ENCODE measurements at places on chromosomes 5 and 9.

- DNase-seq = no peak
Observed at GRCh38 chr9:86636519-86636918, 282.3 kb upstream of the TUT7 start.

DNA sequence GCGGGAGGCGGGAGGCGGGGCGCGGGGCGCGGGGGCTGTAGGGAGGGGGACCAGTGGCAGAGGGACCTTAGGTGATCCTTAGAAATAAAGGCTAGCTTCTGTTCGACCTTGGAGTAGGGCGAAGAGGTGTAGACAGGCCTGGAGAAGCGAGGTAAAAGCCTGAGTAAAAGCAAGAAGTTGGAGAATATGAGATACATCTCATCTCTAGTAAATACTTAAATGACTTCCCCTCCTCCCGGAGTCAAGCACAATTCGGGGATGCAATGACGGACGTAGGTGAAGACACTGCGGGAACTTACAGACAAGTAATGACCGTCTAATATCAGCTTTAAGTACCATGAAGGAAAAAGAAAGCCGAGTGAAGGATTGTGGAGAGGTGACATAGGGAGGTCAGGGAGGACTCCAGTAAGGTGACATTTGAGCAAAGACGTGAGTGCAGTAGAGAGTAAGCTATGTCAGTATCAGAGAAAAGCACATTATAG is 466 bp downstream of the SMC2 start:
- no peak for DNase-seq

DNA sequence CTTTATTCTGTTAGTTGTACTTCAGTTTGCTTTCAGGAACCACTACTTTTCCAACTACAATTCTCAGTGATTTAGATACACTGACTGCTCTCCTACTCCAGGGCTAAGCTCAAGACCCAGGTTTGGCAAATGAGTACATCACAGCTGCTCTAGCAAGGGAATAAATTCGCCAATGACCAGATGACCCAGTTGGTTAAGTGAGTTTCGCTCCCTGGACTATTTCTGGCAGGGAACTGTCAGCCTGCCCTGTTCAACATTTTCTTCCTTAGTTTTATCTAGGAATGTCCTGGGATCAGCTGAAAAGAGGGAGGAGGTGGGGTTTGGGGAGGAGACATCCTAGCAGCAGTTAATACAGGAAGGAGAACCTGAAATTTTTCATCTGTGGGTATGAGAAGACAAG is 6.4 kb upstream of the STARD4 start:
- DNase-seq = no peak

DNA sequence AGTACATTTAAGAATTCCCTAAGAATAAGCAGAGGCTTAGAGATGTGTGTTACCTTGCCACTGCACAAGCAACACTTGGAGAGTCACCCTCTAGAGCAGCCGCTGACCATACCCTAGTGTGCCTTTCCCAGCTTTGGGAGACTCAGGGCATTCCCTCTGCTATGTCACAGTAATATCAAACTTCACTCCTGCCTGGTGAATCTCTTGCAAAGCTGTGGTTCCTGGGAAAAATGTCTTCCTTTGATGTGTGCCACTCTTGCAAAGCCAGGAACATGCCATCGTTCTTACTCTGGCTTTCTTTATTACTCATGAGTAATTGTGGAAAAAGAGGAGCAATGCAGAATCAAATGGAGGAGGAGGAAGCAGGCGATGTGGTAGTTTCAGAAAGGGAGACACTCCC is 173.2 kb downstream of the CCDC192 start:
- no peak for DNase-seq

DNA sequence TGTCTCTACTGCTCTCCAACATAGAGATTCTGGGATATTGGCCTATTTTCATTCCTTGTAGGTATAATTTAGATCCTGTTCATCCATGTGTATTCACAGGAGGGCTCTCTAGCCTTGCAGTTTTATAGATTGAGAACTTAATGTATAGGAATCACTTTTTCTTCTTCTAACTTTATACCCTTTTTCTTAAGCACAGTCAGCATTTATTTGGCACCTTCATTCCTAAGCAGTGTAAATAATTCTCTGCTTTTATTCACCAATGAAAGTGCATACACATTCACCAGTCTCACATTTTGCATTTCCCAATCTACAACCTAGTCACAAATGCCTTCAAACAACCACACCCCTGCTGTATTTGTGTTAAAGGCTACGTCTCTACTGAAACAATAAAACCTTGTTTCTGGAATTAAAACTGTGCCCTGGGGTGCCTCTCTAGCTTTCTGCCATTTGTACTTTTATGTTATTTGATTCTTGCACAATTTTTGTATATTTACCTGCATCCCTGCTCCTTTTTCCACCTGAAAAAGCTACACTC is 49.3 kb downstream of the NREP start:
- DNase-seq = no peak

- DNase-seq = no peak
Observed at GRCh38 chr5:83576341-83576740, 104.8 kb downstream of the VCAN start.

DNA sequence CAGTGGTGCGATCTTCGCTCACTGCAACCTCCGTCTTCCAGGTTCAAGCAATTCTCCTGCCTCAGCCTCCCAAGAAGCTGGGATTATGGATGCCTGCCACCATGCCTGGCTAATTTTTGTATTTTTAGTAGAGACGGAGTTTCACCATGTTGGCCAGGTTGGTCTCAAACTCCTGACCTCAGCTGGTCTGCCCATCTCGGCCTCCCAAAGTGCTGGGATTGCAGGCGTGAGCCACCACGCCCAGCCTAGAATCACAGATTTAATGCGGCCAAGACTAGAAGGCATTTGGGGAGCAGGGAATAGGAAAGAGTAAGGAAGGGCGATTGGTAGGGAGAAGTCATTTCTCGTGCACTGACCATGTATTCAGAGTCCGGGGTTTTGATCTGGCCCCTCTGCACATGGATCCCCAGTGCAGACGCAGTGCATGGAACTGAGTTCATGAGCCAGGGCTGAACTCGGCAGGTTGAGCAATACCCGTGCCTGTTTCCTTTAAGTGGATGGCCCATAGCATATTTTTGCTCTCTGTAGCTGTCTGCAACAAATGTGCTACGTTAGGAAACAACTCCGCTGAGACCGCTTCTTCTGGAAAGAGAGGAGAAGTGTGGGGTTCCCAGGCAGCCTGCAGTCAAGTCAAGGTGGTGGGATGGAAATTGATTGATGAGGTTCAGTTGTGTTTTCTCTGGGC is 3.4 kb upstream of the HMCN2 start:
- DNase-seq = no peak

- DNase-seq = no peak
Observed at GRCh38 chr9:69885474-69885929, 64.9 kb downstream of the CFAP95 start.

DNA sequence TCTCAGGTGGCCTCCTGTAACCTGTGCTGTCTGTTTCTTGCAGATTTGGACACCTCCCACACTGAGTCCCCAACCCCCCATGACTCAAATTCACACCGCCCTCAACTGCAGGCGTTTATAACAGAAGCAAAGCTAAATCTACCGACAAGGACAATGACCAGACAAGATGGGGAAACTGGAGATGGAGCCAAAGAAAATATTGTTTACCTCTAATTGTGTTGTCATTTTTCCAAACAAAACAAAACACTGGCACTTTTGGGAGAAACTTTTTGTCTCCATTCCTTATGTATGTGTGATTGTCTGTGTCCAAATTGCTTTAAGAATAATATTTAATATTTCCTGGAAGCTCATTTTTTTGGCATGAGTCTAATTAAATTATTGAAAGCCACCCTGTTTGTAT is 314.8 kb downstream of the ARHGEF28 start:
- DNase-seq = no peak

Data from hematopoietic multipotent progenitor cell treated with erythropoietin and hydrocortisone succinate and interleukin-3 and kit ligand, for 4 days (in vitro differentiated cells).